ENCODE measurements at places on chromosomes 1 and 21. TPM values are rescaled to one million over a fixed set of nuclear protein-coding genes. Genes with fewer than 3 reads are reported as not detected.

Gene TCHH
- not detected for total RNA-seq

Gene LCE3D
- not detected for total RNA-seq

Gene S100A1
- total RNA-seq = not detected

DNA sequence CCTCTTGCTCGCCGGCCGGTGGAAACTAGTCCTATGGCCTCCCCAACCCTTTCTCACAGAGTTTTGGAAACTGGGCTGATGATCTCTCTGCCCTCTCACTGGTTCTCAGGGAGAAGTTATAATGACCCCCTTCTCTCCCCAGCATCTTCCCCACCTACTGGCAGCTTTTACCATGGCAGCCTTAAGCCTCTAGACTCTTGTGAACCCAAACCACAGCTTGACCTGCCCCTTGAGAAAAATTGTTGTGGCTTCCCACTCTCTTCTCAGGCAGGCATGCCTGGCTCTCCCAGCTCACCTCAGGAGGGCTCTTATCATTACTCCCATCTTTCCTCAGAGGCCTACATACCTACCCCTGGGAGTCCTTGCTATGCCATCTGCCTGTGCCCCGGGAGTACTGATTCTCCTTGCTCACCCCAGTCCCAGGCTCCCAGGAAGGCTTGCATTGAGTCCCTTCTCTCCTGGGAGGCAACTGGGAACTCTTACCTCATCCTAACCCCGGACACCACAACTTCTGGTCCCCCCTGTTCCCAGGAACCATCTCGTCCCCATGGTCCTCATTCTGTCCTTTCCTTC is 1.6 kb downstream of the NSUN4 start:
- DNase-seq = no peak

DNA sequence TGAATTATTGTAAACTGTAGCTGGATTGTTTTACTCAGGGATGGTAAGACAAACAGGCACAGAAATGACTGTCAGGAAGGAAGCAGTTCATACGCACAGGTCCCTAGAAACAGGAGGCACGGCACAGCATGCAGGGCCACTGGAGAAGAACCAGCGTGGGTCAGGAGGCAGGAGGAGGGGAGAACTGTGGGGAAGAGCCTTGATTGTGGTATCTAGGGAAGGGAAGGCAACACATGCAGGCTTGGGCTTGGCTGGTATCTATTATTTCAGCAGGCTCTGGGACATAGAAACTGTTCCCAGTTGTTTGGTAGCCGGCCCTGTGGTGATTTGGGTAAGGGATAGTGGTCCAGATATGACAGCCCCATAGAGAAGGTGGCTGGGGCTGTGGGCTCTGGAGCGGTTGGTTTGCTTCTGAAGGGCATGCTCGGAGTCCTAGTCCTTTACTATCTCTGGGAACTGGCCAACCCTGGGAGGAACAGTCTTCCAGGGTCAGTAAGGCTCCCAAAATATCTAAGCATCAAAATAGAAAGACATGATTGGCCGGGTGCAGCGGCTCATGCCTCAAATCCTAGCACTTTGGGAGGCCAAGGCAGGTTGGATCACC is 43.1 kb upstream of the CCSAP start:
- no peak for DNase-seq

Data from mesothelial cell of epicardium (in vitro differentiated cells).